ENCODE measurements at places on chromosomes 16 and 17.

- peak; percentile 97 for DNase-seq
Measured at GRCh38 chr17:21287703-21288449, 3.4 kb downstream of the MAP2K3 start.

DNA sequence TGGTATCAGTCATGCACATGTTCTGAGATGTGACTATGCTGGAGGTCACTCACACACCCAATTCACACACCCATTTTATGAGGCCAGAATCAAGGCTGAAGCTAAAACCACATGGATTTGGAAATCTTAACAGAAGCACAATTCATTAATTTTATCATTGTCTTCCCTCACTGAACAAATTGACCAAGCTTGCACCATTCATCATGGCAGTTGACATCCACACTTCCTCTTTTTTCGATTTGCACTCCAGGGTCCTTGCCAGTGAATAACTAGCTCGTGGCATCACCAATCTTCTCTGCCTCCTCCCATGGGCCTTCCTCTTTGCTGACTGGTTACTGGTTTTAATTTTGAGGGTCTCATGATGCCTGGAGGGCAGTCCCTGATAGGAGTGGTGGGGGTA lies 123.0 kb upstream of the ASIC2 start:
- no peak for DNase-seq

DNA sequence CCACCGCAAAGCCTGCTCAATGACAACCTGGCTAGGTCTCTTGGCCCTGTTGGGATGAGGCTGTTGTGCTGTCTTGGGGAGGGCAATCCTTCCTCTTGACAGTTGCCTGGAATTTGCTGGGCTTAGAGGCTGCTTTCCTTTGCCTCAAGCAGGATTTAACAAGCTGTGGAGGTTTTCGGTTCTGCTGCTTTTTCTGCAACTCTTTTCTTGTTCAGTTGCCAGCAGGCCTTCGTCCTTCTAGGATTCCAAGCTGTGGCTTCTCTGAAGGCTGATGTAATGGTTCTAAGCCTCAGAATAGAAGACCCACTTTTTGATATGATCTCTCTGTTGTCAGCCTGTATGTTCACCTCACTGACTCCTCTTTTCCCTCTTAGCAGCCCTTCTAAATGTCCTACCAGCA lies 149.5 kb upstream of the HS3ST4 start:
- DNase-seq, result no peak

DNA sequence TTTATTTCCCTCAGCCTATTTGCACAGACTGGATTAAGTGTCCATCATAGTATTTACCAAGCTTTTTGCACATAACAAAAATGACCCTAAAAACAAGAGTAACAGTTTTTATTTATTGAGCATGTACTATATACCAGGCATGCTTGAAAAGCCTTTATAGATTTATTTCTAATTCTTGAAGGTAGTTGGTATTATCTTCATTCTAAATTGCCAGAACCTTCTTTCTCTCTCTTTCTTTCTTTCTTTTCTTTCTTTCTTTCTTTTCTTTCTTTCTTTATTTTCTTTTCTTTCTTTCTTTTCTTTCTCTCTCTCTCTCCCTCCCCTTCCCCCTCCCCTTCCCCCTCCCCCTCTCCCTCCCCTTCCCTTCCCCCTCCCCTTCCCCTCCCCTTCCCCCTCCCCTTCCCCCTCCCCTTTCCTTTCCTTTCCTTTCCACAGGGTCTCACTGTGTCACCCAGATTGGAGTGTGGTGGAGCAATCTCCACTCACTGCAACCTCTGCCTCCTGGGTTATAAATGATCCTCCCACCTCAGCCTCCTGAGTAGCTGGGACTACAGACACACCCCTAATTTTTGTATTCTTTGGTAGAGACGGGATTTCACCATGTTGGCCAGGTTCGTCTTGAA lies 310.9 kb upstream of the RBFOX1 start:
- DNase-seq, result no peak

DNA sequence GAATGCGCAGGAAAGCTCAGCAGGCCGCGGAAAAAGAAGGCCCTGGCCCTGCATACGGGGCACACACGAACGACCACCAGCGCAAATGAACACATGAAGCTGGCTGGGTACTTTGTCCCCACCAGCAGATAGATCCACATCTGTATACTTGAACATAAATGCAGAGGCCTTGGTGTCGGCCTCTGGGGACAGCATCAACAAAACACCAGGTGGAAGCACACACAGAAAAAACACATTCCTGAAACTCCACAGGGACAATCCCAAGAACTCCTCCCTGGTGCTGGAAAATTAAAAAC lies 606 bp upstream of the ZBTB4 start:
- no peak for DNase-seq

Data from activated CD4-positive, alpha-beta T cell treated with anti-CD3 and anti-CD28 coated beads for 4 hours (primary cell).